Spinal cord (tissue), 10 donors: ENCODE measurements at places on chromosomes 7 and 10. TPM values are rescaled to one million over a fixed set of nuclear protein-coding genes. Genes with fewer than 3 reads are reported as not detected.
A peak's percentile ranks its signal among the peaks of the same experiment; 100 is the strongest.

GRCh38 chr7:35613150-35613549 is 81.8 kb downstream of the HERPUD2 start:
- H3K27me3 ChIP-seq = no peaks in the 10 kb centered on the region
- DNase-seq = no peak
- H3K27ac ChIP-seq = no peak overlapping the region
- H3K36me3 ChIP-seq = no peaks in the 10 kb centered on the region

- no peaks in the 10 kb centered on the region for H3K27me3 ChIP-seq
- H3K4me1 ChIP-seq = peaks cover 18% of the 10 kb centered on the region
- no peak for DNase-seq
- no peaks in the 10 kb centered on the region for H3K36me3 ChIP-seq
- no peak overlapping the region for H3K27ac ChIP-seq
Measured at GRCh38 chr10:35412003-35412723, 75.9 kb downstream of the CCNY start.

DNA sequence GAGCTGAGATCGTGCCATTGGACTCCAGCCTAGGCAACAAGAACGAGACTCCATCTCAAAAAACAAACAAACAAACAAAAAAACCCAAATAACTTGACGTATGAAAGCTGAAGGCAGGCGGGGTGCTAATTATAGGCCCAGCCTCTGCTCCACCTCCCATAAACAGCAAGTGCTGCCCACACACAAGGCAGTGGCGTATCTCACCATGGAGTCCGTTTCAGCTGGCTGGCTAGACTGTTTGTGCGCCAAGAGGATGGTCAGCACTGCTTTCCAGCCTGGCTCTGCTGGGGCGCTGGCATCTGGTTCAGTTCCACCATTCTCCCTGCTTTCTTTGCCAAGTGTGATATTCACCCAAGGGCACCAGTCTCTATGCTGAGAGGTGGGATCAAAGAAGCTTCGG is 29.1 kb downstream of the ZC3HC1 start:
- DNase-seq = no peak
- H3K27me3 ChIP-seq = no peaks in the 10 kb centered on the region
- H3K4me3 ChIP-seq = no peak overlapping the region
- H3K36me3 ChIP-seq = peaks cover 66% of the 10 kb centered on the region

- H3K27ac ChIP-seq = no peak overlapping the region
- H3K36me3 ChIP-seq = peaks cover 13% of the 10 kb centered on the region
- no peak for DNase-seq
- H3K4me3 ChIP-seq = no peak overlapping the region
- no peaks in the 10 kb centered on the region for H3K27me3 ChIP-seq
Measured at GRCh38 chr10:30046476-30046875, 12.9 kb downstream of the JCAD start.

Gene AKR1C4
- not detected for total RNA-seq

Gene TAS2R3
- total RNA-seq = 3.6 TPM

GRCh38 chr7:80372415-80372814 is 139.4 kb downstream of the GNAT3 start:
- H3K36me3 ChIP-seq = no peaks in the 10 kb centered on the region
- no peak for DNase-seq
- no peak overlapping the region for H3K27ac ChIP-seq

Gene PTN
- total RNA-seq = 1,663 TPM

Gene FRMD4A
- total RNA-seq = 87.2 TPM

GRCh38 chr7:155815332-155816191 is 3.3 kb upstream of the SHH start:
- no peaks in the 10 kb centered on the region for H3K36me3 ChIP-seq
- H3K27ac ChIP-seq = no peak overlapping the region
- DNase-seq = no peak
- H3K4me3 ChIP-seq = no peak overlapping the region
- peaks cover 65% of the 10 kb centered on the region for H3K27me3 ChIP-seq

Gene GARIN1A
- total RNA-seq = 2.6 TPM

Gene CTAGE8
- 0.20 TPM for total RNA-seq

DNA sequence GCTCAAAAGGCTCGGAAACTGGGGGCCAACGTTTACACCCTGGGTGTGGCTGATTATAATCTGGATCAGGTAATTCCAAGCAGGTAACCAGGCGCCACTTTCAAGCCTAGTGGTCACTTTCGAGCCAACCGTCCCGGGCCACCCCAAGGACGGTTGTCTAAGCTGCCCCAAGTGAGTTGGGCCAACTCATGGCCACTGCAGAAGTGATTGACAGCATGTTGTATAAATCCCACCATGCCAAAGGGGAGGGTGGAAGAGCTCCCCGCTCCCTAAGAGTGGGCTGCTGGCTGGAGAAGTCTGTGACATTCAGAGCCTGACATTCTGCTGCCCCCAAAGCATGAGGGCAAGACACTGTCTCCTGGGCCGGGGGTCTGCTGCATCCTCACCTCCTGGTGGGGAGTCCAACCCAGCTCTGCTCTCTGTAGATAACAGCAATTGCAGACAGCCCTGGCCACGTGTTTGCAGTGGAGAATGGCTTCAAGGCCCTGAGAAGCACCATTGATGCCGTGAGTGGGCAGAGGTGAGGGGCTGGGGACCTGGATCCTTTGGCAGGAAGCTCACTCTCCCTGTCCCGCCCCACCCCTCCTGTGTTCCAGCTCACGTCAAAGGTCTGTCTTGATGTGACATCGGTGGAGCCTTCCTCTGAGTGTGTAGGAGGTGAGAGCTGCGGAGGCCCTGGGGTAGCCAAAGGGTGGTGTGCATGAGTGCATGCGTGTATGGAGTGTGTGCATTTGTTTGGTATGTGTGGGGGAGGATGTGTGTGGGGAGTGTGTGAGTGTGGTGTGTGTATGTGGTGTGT is 10.8 kb downstream of the ANTXRL start:
- no peaks in the 10 kb centered on the region for H3K27me3 ChIP-seq
- no peak for DNase-seq
- no peak overlapping the region for H3K27ac ChIP-seq
- H3K4me3 ChIP-seq = no peak overlapping the region
- peaks cover 20% of the 10 kb centered on the region for H3K4me1 ChIP-seq

Gene IRF5
- total RNA-seq = 6.1 TPM

- H3K27ac ChIP-seq = no peak overlapping the region
- no peak overlapping the region for H3K4me3 ChIP-seq
- H3K36me3 ChIP-seq = no peaks in the 10 kb centered on the region
- H3K4me1 ChIP-seq = no peaks in the 10 kb centered on the region
- no peak for DNase-seq
- no peaks in the 10 kb centered on the region for H3K27me3 ChIP-seq
Measured at GRCh38 chr10:108629834-108630233, 1293.5 kb downstream of the XPNPEP1 start.

Gene NEURL1
- total RNA-seq = 7.3 TPM

DNA sequence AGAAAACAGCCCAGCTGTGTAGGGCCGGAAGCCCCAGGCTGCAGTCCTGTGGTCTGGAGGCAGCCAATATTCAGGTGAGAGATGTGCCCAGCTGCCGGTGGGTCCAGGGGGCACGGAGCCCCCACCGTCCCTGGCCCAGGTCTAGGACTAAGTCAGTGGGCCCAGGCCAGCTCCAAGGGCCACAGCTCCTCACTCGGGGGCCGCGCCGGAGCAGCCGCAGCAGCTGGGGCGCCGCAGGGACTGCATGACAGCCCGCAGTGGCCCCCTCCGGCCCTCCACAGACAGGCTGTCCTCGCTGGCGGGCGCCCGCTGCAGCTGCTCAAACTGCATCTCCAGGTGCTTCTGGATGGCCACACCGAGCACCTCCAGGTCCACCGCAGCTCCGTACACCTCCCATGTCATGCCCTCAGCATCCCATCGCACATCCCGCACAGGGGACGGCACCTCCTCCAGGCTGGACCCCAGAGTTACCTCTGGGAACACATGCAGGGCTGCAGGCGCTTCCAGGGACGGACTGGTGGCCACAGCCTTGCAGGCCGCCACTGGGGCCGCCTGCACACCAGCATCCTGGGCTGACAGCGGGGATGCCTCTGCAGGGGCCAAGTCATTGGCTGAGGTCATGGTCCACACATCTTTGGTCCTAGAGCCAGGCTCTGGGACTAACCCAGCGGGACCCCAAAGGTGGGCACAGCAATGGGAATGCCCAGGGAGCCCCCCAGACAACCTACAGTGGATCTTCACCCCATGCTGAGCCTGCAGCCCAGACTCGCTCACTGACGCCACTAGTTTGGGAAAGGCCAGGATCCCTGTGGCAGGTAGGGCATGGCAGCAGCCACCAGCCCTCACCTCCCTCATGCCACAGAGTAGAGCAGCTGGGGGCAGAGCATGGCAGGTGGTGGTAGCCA is 7.0 kb downstream of the GPRIN2 start:
- DNase-seq = no peak
- peaks cover 33% of the 10 kb centered on the region for H3K36me3 ChIP-seq
- H3K27me3 ChIP-seq = no peaks in the 10 kb centered on the region
- H3K4me1 ChIP-seq = peaks cover 25% of the 10 kb centered on the region

DNA sequence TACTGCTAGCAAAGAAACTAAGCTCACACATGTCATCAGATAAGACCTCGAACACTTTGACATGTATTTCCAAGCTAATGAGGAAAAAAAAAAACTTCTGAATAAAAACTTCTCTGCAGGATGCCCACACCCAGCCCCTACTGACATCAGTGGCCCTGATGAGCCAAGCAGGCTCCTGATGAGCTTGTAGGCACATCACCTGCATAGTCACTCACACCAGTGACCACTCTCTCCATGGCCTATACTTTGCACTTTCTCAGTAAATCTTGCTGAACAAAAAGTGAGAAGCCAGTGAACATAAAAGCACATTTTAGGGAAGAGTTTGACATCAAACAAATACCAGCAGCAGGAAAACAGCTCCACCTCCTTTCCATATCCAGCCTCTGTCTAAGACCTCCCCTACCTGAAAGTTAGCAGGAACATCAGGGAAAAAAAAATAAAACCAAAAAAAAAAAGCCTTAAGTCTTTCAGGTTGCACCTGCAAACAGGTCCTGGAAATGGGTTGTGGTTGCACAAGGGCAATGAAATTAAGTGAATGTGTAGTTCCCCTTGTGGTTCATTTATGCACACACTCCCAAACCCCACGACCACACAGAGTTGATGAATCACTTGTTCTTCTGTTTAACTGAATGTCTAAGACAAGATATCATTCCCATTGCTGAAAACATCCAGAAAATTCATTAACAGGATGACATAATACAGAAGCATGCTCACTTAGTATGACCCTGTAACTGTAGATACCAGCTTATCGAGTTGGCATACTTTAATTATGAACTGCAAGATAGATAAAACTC is 205.2 kb upstream of the PDE1C start:
- no peaks in the 10 kb centered on the region for H3K36me3 ChIP-seq
- H3K4me3 ChIP-seq = no peak overlapping the region
- no peak overlapping the region for H3K27ac ChIP-seq
- H3K4me1 ChIP-seq = no peaks in the 10 kb centered on the region
- DNase-seq = no peak
- H3K27me3 ChIP-seq = no peaks in the 10 kb centered on the region

DNA sequence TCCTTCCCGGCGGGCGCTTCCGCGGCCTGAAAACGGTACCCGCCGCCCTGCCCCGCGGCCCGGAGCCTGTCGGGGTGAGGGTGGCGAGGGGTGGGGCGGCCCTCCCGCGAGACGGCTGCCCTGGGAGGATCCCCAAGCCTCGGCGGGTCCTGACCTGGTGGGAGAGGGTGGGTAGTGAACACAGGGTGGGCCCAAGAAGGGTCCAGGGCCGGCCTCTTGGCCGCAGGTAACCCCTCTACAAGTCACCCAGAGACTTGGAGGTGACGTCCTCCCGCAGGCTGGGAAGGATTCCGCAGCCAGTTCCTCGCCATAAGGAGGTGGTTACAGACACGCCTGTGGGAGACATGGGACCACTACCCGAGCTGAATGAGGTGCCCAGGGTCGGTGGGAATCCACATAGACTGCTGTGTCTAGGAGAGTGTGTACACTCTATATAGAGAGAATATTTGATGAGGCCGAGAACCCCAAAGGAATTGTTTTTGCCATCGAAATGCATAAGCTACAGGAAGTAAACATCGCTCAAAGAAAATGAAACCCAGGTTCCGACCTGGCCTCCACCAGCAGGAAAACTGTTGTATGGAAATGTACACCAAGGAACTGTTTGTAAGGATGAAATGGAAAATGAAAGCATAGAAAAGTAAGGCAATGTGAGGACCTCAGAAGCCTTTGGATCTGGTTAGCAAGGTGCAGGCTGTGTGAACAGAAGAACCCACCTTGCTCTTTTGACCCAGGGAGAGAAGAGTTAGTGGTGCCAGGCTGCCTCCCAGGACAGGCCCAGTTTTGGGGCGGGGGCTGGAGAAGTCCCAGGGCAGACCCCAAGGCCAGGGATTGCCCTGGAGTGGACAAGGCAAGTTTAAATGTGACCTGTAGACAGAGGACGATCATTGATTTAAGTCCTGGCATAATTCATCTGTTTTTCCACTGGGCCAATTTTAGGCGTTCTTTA is 659 bp downstream of the OPTN start:
- DNase-seq = no peak
- H3K4me1 ChIP-seq = peaks cover 26% of the 10 kb centered on the region
- no peaks in the 10 kb centered on the region for H3K36me3 ChIP-seq
- H3K27me3 ChIP-seq = no peaks in the 10 kb centered on the region

Gene CYP17A1
- 0.79 TPM for total RNA-seq

Gene KMT2C
- total RNA-seq = 74.3 TPM

Gene BAMBI
- total RNA-seq = 15.0 TPM

GRCh38 chr10:49183596-49184542 is 4.3 kb downstream of the TMEM273 start:
- H3K36me3 ChIP-seq = no peaks in the 10 kb centered on the region
- no peak for DNase-seq
- peaks cover 7% of the 10 kb centered on the region for H3K4me1 ChIP-seq
- H3K4me3 ChIP-seq = no peak overlapping the region
- no peaks in the 10 kb centered on the region for H3K27me3 ChIP-seq

DNA sequence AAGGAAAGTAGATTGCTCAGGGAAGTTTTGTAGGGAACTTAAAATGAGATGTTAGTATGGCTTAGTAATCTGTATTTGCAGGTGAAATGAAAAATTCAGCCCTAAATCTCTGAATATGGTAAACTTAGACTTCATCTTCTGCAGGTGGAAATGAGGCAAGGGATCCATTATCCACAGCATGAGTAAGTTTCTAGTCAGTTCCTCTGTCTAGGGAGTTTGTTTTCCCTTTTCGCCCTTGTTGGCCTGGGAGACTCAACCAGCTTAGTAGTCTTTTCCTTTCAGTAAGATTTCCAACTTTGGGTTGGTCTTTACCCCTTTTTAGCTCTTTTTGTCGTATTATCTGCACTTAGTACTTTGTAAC is 65.6 kb downstream of the ZEB1 start:
- no peak overlapping the region for H3K4me3 ChIP-seq
- DNase-seq = no peak
- no peaks in the 10 kb centered on the region for H3K27me3 ChIP-seq
- no peak overlapping the region for H3K27ac ChIP-seq

Gene TMEM178B
- total RNA-seq = 71.1 TPM

- H3K4me1 ChIP-seq = peaks cover 5% of the 10 kb centered on the region
- H3K36me3 ChIP-seq = no peaks in the 10 kb centered on the region
- H3K27ac ChIP-seq = no peak overlapping the region
- H3K4me3 ChIP-seq = no peak overlapping the region
- peak; percentile 62 for DNase-seq
Measured at GRCh38 chr7:127751062-127751461, 99.1 kb downstream of the SND1 start.

Gene ACTR3C
- 5.6 TPM for total RNA-seq

DNA sequence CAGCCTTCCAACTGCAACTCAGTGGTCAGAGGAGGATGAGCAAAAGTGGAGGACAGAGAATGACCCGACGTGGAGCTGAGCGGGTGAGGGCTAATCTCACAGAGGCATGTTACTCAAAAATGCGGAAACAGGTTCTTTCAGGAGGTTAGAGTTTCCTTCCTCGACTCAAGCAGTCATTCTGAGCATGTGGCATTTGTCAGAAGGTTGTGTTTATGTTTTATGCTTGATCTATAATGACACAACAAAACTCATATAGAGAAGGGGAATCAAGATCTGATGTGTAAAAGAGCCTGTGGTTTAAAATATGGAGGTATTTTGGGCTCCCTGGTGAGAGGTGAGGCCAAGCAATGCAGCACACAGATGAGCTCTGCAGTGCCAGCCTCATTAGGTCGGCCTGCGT is 311.4 kb downstream of the ADARB2 start:
- peaks cover 3% of the 10 kb centered on the region for H3K27me3 ChIP-seq
- no peak overlapping the region for H3K4me3 ChIP-seq
- DNase-seq = no peak
- H3K27ac ChIP-seq = no peak overlapping the region
